NCI-H2171 treated with DMSO at 0.1 percent for 48 hours (cell line): ENCODE measurements at places on chromosomes 2 and 18.
A peak's percentile ranks its signal among the peaks of the same experiment; 100 is the strongest.

GRCh38 chr18:80171054-80171872 is 62.2 kb downstream of the ADNP2 start:
- DNase-seq = no peak

DNA sequence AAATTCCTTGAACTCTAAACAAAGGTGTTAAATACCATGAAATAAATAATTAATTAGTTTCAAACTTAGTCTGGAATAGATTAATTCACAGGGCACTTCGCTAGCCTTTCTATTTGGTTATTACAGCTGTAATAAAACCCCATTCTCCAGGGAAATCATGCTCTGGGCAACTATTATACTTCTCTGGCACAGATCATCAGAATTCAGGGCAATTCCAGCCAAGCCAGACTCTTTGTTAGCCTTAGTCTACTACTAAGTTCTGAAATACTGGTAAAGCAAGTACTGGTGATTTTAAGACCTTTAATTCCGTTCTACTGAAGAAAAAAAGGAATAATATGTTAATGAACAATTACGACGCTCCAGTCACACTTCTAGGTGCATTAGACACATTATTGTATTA is 123.4 kb upstream of the PDE1A start:
- no peak for DNase-seq

GRCh38 chr2:126634273-126634861 is 21.6 kb upstream of the GYPC start:
- peak; percentile 42 for DNase-seq

- peak; percentile 66 for DNase-seq
Observed at GRCh38 chr2:63842149-63843061, 709 bp downstream of the UGP2 start.

- no peak for DNase-seq
Observed at GRCh38 chr2:113376913-113377445, 60.5 kb upstream of the ZNG1B start.

DNA sequence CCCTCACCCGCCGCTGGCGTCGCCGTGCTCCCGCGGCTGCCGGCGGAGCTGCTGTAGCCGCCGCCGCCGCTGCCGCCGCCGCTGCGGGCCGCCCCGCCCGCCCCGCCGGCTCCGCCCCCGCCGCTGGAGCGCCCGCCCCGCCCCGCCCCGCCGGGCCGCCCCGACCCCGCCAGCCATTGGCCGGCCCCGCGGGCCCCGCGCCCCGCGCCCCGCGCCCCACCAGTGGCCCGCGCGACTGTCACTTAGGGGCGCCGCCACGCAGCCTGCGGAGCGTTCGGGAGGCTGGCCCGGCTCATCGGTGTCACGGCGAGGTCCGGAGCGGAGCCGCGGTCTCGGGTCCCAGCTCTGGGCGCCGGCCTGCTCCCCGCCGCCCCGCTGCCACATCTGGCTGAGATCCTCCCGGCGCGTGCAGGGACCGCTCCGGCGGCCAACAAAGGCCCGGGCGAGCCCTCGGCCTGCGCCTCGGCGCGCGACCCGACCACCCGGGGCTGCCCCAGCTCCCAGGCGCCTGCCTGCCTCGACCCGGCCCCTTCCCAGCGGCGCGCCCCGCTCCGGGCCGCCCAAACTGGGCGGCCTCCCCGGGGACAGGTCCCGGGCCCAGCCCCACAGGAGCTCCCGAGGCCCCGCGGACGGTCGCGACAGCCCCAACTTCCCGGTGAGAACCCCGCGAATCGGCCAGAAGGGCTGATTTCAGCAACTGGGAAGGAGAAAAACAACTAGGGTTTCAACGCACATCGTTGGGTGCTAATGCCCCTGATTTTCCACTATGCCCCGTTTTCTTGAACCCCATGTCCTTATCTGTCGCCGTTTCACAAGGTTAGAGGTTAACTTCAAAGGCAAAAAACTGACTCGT is at the start of gene MGAT4A:
Gene MGAT4A, minus strand, starts transcription at position 92 of the 853 bp plus-strand sequence. CDS start 4,800 bp downstream, outside the sequence.
- DNase-seq = peak; percentile 60

DNA sequence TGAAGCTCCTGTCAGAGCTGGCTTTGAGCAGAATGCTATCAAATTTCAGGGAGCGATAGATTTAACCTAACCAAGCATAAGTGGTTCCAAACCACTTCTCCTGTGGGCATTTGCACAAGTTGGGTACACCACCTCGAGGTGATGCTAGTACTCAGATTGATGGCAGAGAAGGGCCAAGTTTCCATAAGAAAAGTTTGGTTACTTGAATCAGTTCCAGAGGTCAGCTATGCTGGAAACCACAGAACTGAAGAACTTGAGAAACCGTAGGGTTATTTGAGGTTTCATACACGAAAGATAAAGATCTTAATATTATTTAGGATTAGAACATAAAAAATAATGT is 238.2 kb upstream of the SOX11 start:
- peak; percentile 86 for DNase-seq

DNA sequence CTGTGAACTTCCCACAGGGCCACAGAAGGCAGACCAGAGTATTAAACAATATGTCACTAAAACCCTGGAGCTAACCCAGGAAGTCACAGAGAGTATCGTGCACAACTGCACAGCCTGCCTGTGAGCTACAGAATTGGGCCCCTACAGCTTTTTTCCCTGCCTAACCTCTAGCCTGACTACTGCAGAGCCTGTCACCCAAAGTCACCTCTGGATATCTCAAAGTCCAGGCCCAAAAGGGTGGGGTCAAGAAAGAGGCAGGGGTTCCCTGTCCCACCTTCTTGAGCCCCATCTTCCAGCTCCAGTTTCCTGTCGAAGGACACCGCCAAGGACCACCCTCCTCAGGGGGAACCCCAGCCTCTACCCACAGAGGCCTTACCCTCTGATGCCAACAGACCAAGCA is 13.5 kb downstream of the GAD1 start:
- DNase-seq = no peak

GRCh38 chr2:171084128-171084527 is 76.6 kb downstream of the TLK1 start:
- DNase-seq = peak; percentile 11

DNA sequence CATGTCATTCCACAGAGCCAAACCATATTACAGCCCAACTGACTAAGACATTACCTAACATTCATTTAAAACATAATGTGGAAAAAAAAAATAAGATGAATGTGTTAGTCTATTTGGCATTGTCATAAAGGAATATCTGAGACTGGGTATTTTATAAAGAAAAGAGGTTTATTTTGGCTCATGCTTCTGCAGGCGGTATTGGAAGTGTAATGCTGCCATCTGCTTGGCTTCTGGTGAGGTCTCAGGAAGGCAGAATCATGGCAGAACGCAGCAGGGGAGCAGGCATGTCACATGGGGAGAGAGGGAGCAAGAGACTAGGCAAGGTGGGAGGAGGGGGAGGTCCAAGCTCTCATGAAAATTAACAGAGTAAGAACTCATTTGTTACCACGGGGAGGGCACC is 504.8 kb upstream of the LRATD1 start:
- DNase-seq = no peak

DNA sequence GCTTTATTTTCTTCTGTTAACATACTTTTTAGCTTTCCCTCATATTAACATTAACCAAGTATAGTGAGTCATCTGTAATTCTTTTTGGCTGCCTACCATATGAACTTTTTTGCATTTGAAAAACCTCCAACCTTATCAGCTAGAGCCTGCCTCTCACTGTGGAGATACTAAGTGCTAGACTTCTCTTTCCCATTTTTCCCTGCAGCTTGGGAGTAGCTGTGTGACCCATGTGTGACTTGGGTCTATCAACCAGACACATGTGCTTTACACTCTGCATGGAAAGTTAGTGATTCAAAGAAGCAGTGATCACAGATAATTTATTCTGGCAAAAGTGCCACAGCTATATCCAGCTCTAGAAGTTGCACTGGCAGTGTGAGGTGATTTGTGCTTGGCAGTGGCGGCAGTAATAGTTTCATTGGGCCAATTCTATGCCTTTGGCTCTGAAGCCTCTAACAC is 36.3 kb downstream of the PREPL start:
- no peak for DNase-seq

GRCh38 chr2:28958689-28959088 is 22.4 kb upstream of the TOGARAM2 start:
- DNase-seq = peak; percentile 91

GRCh38 chr2:33484042-33484621 is 7.7 kb downstream of the RASGRP3 start:
- no peak for DNase-seq

GRCh38 chr2:120660771-120661459 is 74.8 kb upstream of the GLI2 start:
- no peak for DNase-seq

DNA sequence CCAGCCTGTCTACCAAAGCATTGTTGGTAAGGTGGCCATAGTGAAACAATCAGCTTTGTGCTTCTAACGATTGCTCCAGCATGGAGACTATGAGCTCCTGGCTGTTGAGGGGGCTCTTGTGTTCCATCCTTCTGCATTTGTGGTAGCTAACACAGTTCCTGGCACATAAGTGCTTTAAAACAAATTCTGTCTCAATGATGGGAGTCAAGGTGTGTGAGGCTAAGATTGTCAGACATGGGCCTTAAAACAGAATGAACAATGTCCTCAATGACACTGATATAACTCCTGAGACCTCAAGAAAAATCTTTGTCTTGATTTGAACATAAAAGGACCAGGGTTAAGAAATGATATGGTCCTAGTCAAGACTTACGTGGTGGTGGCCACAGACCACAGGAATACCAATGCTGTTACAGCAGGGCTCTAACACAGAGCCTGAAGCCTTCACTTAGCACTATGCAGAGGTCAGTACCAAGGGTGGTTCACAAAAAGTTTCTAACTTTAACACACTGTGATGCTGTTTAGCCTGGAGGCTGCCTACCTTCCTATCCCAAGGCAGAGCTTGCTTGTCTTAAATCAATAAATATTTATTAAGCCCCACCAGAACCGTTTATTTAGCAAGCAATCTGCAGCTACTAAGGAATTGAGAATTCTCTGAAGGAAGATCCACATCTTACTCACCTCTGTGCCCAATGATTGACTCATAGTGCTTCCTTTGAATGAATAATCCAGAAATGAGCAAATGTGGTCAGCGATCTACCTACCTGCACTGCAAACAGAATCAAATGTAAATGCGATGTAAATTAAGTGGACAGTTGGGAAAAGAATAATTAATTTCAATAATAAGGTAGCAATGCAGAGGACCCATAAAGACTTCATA is 35.1 kb downstream of the EVA1A start:
- no peak for DNase-seq

GRCh38 chr2:198697218-198697617 is 760.5 kb downstream of the SATB2 start:
- DNase-seq = no peak

GRCh38 chr2:198311020-198311419 is 506.6 kb downstream of the PLCL1 start:
- DNase-seq = no peak

GRCh38 chr2:129325151-129325550 is 654.3 kb upstream of the RAB6C start:
- DNase-seq = no peak

DNA sequence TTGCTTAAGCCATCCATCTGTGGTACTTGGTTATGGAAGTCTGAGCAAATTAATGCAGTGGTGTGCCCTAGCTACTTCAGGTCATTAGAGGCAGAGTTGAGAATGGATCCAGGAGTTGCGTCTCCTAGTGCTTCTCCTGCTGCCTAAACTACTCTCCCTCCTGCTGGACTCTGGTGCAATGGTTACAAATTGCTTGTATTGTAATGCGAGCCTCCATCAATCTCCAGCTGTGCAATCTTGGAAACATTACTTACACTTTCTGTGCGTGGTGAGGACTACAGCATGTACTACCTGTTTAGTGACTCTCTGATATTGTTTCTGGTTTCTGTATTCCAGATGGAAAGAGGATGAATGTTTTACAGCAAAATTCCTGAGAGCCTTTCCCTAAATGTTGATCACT is 119.0 kb upstream of the CYRIA start:
- no peak for DNase-seq

GRCh38 chr2:212595036-212595654 is 56.5 kb upstream of the ERBB4 start:
- peak; percentile 67 for DNase-seq

GRCh38 chr2:121429927-121430520 is 100.7 kb upstream of the RNU4ATAC start:
- no peak for DNase-seq

- DNase-seq = no peak
Observed at GRCh38 chr2:19409046-19409445, 50.6 kb upstream of the OSR1 start.

DNA sequence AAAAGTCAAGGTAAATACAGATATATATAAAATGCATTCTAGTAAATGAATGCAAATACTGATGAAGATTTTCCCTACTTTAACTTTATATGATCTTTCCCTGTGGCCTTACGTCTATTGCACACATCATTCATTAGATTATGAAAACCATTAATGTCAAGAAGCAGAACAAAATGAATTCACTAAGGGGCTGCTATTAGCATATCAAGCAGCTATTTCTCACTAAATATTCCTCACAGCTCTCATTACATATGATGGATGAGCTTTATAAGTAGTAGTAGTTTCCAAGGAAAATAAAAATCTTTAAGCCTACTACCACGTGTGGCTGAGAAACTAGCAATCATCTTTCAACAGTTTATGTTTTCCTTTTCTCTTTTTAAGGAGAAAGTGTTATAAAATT is 702.8 kb upstream of the SLC39A10 start:
- DNase-seq = no peak

DNA sequence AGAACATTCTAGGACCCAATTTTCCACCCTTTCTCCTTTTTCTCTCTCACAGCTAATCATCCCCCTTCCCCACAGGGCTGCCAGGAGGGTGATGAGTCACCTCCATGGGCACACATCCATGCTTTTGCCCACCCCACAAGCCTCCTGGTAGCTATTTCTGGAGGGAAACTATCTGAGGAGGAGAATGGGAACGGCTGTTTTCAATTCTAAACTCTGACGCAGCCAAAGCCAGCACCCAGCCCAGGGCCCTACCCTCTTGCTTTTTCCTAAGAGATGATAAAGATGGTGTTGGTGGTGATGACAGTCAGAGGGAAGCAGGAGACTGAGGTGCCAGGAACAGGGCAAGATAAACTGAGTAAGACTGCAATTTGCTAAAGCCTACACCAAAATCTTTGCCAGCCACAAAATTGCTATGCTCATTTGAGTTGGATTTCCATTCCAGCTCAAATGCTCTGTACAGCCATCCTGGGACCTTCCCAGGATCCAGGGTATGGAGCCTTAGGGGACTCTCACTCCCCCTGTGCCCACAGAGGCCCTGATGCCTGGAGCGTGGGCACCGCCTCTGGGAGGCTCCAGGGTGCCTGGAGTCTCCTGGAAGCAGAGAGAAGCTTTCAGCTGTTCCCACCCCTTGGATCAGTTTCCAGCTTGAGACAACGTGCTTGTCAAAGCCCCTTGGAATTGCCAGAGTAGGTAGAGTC is 62.0 kb upstream of the FZD7 start:
- DNase-seq = no peak

DNA sequence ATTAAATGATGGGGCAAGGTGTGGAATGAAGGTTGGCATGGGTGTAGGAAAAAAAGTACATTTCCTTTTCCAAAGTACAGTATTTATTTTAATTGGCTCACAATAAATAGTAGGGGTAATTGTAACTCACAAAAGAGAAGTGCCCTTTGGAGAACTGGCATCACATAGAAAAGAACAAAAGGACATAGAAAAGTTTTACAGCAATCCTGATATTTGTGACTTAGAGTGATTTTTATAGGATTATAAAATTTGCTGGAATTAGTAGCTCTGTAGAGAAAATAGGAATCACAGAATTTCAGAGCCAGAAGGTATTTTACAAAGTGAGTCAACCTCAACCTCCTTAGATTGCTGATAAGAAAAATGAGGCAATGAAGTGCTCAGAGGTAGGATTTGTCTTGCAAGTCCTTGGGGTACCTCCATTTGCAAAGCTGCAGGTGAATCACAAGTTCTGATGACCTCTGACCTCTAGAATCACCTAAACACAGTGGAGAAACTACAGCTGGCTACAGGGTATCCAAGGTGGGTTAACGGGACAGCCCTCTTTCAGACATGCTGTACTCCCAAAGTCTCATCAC is 133.6 kb downstream of the SOCS6 start:
- no peak for DNase-seq

GRCh38 chr2:16238786-16239185 is 298.4 kb downstream of the MYCN start:
- DNase-seq = no peak
